ENCODE measurements at places on chromosomes 5 and 9.

- DNase-seq: no peak
Observed at GRCh38 chr9:3549225-3549624, 23.4 kb upstream of the RFX3 start.

GRCh38 chr5:77143998-77144836 is 57.1 kb upstream of the ZBED3 start:
- DNase-seq: peak; percentile 90

GRCh38 chr5:172564188-172564587 is 76.9 kb upstream of the NEURL1B start:
- no peak for DNase-seq

- DNase-seq: no peak
Observed at GRCh38 chr9:124248066-124248465, 9.7 kb upstream of the NEK6 start.

- no peak for DNase-seq
Observed at GRCh38 chr5:137001026-137001569, 498.0 kb downstream of the SPOCK1 start.

DNA sequence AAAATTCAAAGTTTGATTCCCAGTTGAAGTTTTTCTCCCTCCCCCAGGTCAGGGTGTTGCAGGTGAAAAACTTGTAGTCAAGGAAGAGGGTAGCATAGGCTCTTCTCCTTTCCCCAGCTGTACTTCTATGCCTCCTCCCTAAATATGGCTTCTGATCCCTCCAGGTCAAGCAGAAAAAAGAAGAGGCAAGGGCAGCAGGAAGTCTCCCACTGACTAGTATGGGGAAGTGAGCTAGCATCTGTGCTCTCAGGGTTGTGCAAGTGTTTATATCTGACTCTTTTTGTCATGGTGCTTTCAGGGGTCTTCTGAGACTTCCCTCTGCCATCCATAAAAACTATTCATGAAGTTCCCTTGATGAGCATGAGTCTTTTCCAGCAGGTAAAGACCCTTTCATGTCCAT is 76.0 kb downstream of the ATPSCKMT start:
- DNase-seq: no peak

DNA sequence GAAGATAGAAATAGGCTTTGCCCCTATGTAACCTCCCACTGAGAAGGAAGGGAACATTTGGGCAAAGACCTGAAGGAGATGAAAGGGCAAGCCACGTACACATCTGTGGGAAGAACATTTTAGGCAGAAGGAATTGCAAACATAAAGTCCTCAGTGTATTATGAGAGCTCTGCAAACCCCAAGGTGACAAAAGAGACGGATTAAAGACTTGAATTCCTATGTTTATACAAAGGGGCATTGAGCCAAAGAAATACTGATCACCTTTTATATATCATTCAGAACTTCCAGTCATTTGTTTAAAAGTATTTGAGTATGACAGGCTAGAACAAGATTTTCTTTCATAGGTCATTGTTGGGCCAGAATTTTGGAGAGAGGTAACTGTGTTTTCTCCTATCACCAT is 90.2 kb upstream of the ATG10 start:
- no peak for DNase-seq

- no peak for DNase-seq
Observed at GRCh38 chr5:162078805-162079204, 11.2 kb downstream of the GABRG2 start.

DNA sequence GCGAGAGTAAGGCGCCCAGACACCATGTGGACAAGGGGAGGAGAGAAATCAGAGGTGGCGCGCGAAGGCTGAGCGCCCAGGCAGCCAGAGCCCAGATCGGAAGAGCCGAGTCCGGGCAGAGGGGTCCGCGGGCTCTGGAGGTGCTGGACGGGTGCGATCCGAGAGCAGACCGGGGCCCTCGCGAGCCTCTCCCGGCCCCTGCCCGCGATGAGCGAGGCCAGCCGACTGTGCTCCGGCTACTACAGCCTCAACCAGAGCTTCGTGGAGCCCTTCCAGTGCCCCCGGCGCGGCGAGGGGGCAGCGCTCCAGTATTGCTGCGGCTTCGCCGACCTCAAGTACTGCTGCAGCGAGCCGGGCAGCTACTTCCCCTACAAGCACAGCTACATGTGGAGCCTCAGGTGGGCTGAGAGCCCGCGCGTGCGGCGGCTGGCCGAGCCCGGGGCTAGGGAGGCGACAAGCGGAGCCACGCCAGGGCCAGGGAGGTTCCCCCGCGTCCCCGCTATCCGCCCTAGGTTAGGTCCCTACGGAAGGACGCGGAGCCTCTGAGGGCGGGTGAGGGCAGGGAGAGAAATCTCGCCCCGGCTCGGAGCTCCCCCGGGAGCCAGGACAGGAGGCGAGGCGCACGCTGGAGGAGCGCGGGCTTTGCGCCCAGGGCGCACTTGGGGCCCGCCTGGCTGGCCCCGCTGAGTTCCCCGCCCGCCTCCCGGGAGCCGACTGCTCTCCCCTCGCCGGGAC is at the start of gene SHISAL2B:
Gene SHISAL2B (plus strand): TSS at position 87 of the 735 bp plus-strand sequence. CDS start 121 bp downstream, at position 208.
- DNase-seq: peak; percentile 25
